Nucleus accumbens (tissue), 56 donors: ENCODE measurements at places on chromosomes 12 and 14.

GRCh38 chr14:99267381-99267780 is 4.6 kb downstream of the BCL11B start:
- no peak for DNase-seq

GRCh38 chr14:83421711-83422110 is 1888.1 kb upstream of the SEL1L start:
- no peak for DNase-seq

- no peak for DNase-seq
Observed at GRCh38 chr14:53715193-53715721, 241.4 kb downstream of the BMP4 start.

DNA sequence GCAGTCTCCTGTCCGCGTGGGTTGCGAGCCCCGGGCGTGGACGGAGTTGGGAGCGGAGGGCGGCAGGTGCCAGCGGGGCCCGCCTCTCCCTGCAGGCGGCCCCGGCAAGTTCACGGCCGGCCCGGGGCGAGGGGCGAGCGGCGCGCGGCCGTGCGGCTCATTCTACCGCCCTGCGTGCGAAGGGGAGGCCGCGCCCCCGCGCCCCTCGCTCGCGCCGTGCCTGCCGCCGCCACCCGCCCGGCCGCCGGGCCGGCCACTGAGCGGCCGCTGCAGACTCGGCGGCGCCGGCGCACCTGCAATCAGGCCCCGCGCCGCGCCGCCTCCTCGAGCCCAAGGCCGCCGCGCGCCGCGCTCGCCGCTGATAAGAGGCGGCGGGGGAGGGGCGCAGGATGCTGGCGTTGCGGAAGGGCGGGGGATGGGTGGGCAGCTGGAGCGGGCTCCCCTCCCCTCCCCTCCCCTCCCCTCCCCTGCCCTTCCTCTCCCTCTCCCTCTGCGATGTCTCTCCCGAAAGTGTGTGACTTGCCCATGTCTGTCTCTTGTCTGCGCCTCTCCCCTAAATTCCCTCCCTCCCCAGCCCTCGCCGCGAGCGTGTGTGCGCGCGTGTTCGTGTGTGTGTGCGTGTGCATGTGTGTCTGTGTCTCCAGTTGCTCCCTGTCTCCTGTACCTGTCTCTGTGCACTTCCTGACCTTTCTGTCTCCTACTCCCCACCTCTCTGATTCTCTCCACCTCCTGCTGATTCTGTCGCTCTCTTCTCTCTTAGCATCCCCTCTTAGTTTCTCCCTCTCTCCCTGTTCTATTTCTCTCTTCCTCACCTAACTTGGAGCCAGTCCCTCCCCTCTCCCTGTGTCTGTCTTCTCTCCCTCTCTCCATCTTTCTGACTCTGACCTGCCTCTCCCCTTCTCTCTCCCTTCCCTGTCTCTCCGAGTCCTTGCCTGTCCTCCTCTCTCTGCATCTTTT is 768.1 kb upstream of the TBX3 start:
- DNase-seq = peak; percentile 26

DNA sequence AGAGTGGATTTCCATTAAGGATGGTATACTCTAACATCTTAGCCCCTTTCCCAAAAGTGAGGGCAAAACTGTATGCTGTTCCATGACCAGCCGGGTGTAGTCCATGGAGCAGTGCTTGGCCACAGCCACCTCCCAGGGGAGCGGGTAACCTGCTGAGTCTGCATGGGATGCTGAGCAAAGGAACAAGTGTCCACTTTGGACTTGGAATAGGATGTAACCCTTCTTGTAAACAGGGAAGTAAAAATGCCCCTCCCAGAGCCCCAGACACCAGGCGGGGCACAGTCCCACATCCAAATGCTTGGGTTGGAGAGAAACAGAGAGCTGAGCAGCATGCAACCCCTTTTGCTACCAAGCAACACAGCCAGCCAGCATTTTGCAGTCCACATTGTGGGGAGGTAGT is 65.6 kb downstream of the ACTN1 start:
- no peak for DNase-seq

- no peak for DNase-seq
Observed at GRCh38 chr14:88983755-88984154, 159.3 kb downstream of the TTC8 start.

DNA sequence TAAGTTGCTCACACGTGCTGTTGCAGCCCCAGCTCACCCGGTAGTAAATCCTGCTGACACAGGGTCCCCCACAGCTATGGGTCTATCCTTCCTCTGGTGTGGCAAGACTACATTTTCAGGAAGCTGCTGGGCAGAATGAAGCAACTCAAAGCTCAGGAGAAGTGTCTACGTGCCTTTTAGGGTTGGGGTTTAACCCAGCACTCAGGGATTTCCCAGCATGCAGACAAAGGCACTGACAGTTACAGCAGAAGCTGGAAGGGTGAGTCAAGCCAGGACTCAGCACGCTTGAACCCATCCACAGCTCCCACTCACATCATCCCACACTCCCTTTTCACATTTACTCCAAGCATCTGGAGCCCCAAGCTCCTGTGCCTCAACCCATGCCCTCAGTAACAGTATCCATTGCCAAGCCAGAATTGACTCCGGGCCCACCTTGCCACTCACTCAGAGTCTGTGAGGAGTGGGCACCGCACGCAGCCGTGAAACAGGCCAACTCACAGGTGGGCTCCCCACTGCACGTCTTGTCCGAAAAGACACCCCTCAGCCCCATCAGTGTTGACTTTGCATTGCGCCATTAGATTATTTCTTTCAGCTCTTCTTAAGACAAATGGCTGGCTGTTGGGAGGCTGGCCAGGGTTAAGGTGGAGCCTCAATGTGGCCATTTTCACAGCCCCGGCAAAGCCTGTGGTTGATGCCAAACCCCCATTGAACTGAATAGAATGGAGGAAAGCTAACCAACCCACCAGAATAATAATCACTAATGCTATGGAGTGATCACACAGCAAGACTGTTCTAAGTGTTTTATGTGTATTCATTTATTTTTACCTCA is 59.6 kb downstream of the ZFP36L1 start:
- no peak for DNase-seq

GRCh38 chr14:75542588-75543091 is 20.4 kb downstream of the BATF start:
- DNase-seq = no peak

DNA sequence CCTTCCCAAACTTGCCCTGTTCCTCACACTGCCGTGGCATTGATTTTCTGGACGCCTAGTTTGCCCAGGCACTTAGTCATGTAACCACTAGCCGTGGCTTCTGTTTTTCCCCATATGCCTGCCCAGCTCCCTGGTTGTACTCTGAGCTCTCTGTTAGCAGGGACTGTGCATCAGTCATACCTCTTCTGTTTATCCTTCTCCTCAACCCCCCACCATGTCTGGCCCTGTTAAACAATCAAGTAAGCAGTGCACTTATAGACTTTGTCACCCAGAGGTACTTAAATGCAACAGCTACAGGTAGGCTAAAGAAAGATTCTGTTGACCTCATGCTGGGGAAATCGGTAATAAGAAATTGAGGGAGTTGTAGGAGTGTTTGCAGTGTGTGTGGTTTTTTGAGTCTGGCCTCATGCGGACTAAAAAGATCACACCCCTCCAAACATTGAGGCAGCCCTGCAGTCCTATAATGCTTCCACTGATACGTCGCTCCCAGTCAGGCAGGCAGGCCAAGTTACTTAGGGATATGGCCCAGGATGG is 17.0 kb downstream of the UBE3B start:
- no peak for DNase-seq

- DNase-seq = no peak
Observed at GRCh38 chr12:45298721-45299692, 83.1 kb downstream of the ANO6 start.

DNA sequence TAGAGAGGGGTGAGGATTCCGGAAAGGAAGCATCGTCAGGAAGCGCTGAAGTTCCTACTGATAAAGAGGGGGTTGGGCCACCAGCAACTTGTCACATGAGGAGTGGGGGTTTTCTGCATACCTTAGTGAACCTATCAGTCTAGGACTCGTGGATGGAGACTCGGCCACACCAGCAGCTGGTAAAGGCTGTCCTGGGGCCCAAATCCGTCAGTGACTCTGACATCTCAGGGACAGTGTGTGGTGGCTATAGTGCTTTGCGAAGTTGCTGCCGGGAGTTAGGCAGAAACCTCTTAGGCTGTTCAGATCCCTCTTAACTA is 16.4 kb downstream of the RNASE2 start:
- no peak for DNase-seq

- no peak for DNase-seq
Observed at GRCh38 chr12:62044450-62045135, 215.6 kb upstream of the USP15 start.

GRCh38 chr14:37620856-37621255 is 25.4 kb downstream of the TTC6 start:
- no peak for DNase-seq

DNA sequence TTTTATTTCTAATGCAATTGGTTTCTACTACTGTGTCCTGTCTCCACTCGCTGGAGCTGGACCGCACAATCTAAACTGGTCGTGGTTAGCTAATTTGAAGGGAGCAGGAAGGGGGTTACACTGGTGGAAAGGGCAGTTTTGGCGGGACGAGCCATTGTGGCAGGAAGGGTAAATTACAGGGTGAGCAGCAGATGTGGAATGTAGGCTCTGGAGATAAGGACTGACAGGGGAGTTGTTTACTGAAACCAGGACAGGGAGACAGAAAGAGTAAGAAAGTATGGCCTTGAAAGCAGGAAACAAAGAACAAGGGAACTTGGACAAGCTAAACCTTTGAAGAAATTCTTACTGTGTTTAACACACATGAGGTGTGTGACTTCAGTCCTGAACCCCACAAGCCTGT is 147.8 kb downstream of the ATXN7L3B start:
- DNase-seq = no peak

DNA sequence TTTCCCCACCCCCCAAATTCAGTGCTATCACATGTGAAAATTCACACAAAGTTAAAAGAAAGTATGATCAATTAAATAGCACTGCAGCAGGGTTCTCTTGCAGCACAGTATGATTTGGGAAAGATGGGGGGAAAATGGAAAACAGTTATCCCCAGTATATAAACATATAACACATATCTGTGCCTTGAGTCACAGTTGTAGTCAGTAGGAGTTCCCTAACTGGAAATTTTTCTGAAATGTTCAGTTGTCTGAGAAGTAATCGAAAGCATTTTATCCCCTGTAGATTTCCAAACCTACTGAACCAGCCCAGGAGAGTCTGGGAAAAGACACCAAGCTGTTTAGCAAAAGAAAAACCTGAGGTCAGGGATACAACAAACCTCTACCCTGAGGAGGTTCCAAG is 47.0 kb downstream of the C12orf50 start:
- no peak for DNase-seq

- DNase-seq = no peak
Observed at GRCh38 chr12:15956413-15957185, 45.5 kb downstream of the DERA start.

DNA sequence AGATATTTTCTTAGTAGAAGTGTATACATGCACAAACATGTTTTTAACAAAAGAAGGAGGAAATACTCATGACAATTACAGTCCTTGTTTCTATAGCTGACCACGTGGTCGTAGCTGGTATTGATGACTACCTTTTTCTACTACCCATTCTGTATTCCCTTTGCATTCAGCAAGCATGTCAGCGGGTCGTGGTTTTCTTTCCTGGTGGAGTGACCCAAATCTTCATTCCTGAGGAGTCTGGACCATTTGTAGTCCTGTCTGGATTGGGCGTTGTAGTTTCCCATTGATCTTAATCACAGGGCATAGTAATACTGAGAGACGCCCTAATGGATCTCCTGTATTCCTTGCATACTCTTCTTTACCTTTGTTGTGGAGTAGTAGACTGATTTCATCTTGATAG is 472.1 kb upstream of the RGS6 start:
- no peak for DNase-seq

DNA sequence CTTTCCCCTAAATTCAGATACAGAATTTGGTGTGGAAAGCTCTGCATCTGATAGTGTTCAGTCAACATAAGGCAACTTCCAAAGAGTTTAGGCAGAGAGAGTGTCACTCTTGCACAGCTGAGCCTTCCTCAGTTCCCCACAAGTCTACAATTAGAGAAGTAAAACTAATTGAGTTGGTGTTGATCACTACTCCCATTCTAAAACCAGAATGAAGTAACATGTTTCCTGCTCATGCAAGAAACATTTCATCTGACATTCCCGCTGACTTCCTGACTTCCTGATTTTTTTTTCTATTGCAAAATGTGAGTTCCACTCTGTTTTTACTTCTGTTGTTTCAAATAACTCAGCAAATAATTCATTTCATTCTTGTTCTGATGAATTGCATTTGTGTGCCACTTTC is 271.0 kb downstream of the ALG10B start:
- no peak for DNase-seq

- peak; percentile 21 for DNase-seq
Observed at GRCh38 chr14:75088566-75089373, 19.3 kb downstream of the ZC2HC1C start.

DNA sequence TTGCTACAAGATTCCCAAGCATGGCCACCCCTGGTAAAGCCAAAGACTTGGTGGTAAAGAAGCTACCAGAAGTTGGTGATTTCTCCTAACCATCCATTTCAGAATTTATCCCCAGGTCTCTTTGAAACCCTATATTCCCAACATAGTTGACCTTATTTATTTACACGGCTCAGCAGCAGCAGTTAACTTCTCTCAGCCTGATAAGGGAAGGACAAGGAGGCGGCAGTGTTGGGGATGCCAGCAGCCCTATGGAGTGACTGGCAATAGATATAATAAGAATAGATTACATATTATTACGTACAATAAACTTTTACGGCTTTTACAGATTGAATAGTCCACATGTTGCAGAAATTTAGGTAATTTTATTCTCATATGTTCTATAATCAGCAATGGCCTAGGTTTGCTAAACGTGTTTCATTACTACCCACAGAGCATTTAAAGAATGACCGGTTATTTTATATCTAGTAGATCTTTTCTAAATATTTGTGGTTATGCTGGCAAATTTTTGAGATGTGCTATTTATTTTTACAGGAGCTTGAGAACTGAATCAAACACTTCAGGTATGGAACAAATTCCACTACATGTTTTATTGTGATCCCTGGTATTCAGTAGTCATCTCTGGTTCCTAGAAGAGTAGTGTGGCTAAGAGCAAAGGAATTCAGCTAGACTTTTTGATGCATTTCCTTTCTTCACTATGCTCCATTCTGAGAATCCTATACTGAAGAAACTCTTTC is 19.8 kb upstream of the PALS1 start:
- no peak for DNase-seq

- DNase-seq = no peak
Observed at GRCh38 chr14:79668951-79669350, 542.4 kb downstream of the DIO2 start.

GRCh38 chr12:74896186-74896585 is 313.5 kb downstream of the KCNC2 start:
- no peak for DNase-seq

- no peak for DNase-seq
Observed at GRCh38 chr12:93273834-93274564, 103.7 kb upstream of the NUDT4 start.

DNA sequence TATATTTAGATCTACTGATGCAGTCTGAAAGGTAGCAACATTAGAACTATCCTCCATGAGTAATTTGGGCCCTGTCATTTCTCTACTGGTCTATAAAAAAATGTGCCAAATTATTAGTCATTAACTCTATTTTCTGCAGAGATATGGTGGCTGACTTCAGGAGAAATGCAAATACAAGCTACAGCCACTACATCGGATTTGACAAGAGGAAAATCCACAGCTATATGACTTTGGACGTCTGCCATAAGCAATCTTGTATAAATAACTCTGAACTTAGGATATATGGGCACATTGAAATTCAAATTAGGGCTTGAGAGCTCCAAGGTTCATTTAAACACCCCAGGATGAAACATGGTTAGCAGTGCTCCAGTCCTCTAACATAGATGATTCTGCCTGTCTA is 983.0 kb upstream of the LRFN5 start:
- no peak for DNase-seq

- DNase-seq = no peak
Observed at GRCh38 chr14:61379639-61380184, 58.3 kb downstream of the PRKCH start.
